ENCODE measurements at places on chromosomes 5 and 9.

DNA sequence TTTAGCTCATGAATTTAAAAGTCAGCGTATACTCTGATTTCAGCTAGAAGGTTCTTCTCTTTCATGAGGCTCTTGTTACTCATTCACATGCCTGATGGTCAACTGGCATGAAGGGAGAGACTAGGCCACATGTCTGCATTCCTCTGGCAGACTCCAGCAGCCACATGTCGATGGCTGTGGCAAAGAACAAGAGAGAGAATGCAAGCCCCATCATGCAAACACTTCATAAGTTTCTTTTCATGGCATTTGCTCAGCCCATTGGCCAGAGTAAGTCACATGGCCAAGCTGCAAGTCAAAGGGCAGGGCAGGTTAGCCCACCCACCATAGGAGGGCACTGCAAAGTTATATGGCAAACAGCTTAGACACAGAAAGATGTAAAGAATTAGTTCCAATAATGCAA lies 5.4 kb downstream of the KCNV2 start:
- peak; percentile 62 for DNase-seq

GRCh38 chr5:132471151-132471907 lies 19.2 kb downstream of the IRF1 start:
- no peak for DNase-seq

DNA sequence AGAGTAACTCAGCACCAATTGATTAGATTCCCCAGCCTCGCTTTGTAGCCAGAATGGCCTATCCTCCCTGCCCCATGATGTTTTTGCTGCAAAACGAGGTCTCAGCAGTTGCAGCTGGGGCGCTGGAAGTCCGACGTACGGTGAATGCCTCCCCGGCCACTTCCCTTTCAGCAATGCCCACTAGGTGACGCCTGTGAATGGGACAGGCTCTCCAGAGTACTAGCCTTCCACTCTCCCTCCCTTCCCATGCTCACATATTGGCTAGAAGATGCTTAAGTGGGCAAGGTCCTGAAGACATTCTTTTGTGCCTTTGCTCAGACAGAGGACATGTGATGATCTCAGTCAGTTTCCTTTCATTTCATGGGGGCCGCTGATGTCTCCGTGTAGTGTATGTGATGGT lies 50.8 kb downstream of the DMRT2 start:
- DNase-seq = peak; percentile 33

DNA sequence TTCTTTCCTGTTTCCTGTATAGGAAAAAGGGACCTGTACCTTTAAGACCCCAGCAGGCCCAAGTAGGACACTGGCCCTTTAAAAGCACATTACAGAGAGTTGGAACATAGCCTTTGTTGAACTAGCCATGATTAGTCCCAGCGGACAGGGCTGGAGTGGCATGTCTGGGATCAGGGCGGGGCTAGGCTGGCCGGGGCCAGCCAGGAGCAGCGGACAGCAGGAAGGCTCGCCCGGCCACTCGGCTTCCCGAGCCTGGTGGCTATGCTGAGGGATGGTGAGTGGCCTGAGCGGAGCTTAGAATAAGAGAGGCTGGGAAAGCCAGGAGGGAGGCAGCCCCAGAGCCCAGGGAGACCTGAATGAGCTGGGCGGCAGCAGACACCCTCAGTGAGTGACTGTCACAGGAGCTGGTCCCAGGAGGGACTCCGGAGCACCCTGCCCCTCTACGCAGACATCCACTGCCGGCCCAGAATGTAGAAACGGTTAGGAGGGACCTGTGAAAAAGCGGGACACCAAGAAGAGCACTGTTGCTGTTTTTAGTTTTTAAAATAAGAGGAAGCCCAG lies 92.1 kb downstream of the DAB2IP start:
- peak; percentile 95 for DNase-seq

DNA sequence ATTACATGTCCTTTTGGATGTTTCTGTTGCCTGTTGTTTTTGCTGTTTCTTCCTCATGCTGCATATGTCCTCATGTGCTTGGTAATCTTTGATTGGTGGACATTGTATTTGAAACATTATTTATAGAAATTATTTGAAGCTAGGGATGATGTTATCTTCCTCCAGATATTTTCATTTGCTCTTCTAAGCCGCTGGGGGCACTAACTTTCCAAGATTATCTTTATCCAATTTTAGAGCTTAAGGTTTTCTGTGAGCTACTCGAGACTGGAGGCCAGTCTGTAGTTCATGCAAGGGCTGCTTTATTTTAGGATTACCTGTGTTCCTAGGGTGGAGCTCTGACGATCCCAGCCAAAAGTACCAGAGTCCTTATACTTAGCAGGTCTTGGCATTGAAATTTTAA lies 40.9 kb downstream of the STX17 start:
- no peak for DNase-seq

DNA sequence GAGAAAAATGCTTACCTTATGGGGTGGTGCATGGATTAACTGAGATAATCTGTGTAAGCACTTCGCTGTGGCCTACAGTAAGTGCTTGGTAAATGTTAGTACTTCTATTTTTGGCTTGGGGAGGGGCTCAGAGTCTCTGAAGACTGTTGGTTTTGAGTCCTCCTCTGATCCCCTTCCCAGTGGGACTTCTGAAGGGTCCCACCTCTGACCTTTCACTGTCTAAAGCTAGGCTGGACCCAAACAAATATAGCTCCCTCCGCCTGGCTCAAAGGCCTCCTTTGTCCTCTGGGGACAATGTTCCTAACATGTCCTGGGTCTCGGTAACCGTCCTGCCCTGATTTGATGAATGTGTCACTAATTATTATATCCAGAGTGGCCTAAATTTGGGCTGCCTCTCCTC lies 34.8 kb downstream of the CAMK2A start:
- DNase-seq = no peak

Data from AG08396 (cell line).